ENCODE measurements at places on chromosomes 3 and 15. TPM values are rescaled to one million over a fixed set of nuclear protein-coding genes. Genes with fewer than 3 reads are reported as not detected.

ERC2 gene
- 0.59 TPM for total RNA-seq

GOLGA6L10 gene
- total RNA-seq, result 0.31 TPM

BCL2A1 gene
- 7.9 TPM for total RNA-seq

ZNF660 gene
- 0.60 TPM for total RNA-seq

EPHB1 gene
- 4.4 TPM for total RNA-seq

CCR3 gene
- not detected for total RNA-seq

PLSCR2 gene
- total RNA-seq, result not detected

ZPLD1 gene
- total RNA-seq, result 0.11 TPM

DAZL gene
- 0.07 TPM for total RNA-seq

UBE2E1 gene
- total RNA-seq, result 105 TPM

LRRIQ4 gene
- not detected for total RNA-seq

Data from HT1080 (cell line).